NCI-H1417 (cell line): ENCODE measurements at places on chromosomes 11 and 22.

- DNase-seq, result no peak
These were observed 57.4 kb upstream of the BMAL1 start for GRCh38 chr11:13220148-13220547.

- DNase-seq, result no peak
These were observed at the start of gene APOBEC3C for GRCh38 chr22:39013942-39014722. Gene APOBEC3C (plus strand): TSS chr22:39014257. CDS start chr22:39014363, 106 bp downstream.

GRCh38 chr11:121763526-121763925, 310.8 kb upstream of the SORL1-AS1 start:
- DNase-seq, result no peak

GRCh38 chr11:82326853-82327252, 406.8 kb downstream of the FAM181B start:
- DNase-seq, result no peak

GRCh38 chr11:46296059-46296527, 18.6 kb downstream of the CREB3L1 start:
- DNase-seq, result no peak

- no peak for DNase-seq
These were observed 73.6 kb downstream of the PAK1 start for GRCh38 chr11:77400271-77400670.

DNA sequence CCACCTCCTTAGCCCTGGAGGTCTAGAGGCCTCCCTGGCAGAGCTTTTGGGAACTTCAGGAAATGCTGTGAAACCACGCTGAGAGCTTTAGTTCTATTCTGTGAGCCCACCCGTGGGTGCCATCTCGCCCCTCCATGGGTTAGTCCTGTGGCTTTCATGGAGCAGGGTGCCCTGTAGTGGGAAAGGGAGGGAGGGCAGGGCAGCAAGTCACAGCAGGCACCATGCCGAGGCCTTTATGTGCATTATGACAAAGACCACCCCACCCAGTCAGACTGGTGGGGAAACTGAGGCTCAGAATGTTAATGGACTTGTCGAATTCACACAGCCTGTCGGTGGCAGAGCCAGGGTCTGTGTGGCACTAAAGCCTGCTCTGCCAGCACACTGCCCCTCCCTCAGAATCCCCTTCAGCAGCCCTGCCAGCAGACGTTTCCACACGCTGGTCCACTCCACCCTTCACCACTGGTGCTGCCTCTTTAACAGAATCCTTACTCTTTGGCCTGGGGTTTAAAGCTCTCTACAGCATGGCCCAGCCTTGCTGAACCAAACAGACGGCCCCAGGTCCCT, 13.4 kb downstream of the TMPRSS13 start:
- DNase-seq, result no peak

DNA sequence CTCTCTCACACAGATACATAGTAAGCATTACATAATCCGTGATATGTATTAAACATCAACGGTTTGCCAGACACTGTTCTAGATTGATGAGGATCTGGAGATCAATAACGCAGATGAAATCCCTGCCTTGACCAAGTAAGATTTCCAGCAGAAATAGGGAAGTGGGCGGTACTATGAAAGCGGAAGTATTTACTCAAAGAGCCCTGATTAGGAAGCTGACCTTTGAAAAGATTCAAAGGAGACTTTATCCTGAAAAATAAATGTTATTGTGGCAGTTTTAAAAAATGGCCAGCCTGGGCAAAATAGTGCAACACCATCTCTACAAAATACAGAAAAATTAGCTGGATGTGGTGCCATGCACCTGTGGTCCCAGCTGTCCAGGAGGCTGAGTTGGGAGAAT, 26.8 kb downstream of the GAB2 start:
- DNase-seq, result no peak

DNA sequence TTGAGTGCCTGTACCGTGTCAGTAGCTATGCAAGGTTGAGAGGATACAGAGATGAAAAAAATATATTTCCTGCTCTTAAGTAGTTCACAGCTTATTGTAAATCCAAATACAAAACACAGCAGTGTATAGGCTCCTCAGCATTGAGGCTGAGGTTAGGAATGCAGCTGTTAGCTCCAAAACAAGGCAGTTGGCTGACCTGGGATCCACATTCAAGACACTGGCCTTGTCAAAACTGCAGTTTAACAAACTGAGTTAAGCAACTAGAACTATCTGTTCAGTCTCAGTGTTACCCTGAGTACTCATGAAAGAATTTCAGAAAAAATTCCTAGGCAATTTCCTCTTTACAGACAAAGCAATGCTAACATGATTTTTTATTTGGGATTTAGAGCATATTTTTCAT, 42.8 kb downstream of the REXO2 start:
- DNase-seq, result no peak

DNA sequence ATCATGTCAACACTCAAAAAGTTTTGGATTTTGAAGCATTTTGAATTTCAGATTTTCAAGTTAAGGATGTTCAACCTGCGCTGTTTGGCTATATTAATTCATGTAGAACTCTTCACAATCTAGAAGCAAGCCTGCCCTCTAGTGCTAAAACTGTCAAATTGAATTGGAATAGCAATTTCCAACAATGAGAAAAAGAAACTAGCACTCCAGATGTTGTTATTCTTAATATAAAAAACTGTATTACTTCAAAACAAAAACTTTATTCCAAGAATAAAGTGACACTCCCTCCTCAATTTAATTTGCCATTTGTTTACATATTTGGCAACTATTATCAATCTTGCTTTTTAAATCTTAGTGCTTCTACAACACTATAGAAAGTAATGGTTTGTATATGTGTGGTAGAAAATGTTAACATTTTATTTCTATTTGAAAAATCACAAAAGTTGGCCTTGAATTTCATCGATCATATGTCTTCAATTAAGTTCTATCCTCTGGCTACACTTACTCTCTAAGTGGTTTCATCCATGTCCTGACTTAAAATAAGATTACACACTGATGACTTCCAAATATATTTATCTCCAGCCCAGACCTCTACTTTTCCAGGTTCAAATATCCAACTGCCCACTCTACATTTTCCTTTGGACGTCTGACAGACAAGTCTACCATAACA, 36.6 kb downstream of the DCUN1D5 start:
- DNase-seq, result peak; percentile 73

DNA sequence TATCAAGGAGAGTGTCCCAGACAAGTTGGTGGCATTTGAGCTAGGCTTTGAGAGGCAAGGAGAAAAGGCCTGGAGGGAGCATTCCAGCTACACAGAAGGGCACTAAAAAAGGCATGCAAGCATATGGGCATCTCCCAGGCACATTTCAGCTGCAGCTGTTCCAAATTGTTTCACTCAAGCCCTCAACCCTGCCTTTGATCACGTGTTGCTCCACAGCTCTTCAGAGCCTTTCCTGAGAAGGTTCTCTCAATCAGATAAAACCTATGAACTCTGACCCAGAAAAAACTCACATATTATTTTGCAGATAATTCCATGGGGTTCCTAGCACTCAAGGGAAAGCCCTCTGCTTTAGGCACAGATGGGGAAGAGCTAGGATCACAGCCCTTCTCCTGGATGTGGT, 24.4 kb upstream of the HSPA8 start:
- no peak for DNase-seq

GRCh38 chr11:120326845-120327281, 1.8 kb downstream of the TLCD5 start:
- no peak for DNase-seq

DNA sequence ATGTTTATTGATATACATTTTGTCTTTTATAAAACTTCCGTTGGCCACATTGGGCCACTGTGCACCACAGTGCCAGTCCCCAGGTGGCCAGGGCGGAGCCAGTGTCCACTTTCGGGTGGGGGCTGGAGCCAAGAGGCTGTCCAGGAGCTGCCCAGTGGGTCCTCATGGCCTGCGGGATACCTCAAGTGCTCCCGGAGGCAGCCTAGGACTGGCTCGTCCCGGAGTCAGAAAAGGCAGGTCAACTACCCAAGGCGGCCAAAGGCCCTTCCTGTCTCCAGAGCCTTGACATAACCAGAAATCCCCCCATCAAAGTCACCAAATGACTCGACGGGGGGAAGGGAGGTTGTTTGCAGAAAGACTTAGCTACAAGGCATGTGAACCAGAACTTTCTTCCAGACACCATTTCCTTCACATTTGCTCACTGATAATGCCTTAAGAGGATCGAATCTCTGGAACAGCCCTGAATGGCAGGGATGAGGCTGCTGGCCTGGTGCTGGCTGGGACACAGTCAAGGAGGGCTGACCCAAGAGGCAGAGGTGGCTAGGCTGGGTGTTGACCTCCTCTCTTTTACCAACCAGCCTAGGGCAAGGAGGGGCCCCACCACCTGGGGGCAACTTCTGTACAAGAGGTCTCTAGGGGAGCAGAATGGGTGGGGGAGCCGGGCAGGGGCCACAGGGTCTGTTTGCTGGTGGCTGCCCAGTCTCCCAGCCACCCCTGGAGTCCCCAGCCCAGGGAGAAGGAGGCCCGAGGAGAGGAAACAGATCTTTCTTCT, 8.4 kb downstream of the MRGPRF start:
- no peak for DNase-seq

DNA sequence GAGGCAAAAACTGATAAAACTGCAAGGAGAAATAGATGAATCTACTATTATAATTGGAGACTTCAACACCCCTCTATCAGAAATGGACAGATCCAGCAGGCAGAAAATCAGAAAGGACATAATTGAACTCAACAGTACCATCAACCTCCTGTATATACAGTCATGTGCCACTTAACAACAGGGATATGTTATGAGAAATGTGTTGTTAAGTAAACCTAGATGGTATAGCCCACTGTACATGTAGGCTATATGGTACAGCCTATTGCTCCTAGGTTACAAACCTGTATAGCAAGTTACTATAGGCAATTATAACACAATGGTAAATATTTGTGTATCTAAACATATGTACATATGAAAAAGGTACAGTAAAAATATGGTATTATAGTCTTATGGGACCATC, 66.8 kb upstream of the PHF21A start:
- peak; percentile 7 for DNase-seq

DNA sequence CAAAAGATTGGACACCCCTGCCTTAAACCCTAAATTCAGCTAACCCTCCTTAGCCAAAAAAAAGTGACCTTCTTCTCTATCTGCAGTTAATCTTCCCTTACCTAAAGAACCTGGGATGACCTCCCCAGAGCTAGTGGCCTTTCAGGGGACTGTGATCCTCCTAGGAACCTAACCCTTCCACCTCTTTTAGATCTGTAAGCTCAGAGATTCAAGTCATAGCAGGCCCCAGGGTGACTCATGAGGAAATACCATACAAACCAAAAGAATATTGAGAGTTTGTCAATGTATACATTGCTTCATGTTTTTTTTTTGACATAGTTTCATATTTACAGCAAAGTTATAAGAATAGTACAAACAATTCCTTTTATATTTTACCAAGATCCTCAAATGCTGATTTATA, 38.3 kb upstream of the CXCR5 start:
- no peak for DNase-seq

- no peak for DNase-seq
These were observed 102.3 kb downstream of the TP53I11 start for GRCh38 chr11:44848203-44848962.

DNA sequence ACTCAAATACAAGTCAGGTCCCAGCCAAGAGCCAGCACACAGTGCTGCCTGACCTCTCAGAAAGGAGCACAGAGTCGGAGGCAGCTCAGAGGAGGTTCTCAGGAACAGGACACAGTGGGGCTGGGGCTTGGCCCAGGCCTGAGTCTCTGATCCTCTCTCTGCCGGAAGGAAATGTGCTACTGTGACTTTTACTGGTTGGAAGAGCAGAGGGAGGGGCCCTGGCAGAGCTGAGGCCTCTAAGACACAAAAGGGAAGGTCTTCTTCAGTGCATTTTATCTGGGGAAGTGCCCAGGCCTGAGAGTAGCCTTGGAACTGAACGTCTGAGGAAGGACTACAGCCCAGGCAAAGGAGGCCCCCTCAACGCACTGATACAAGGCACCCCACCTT, 16.2 kb upstream of the CASTOR1 start:
- no peak for DNase-seq

GRCh38 chr11:33620423-33621171, 80.0 kb downstream of the C11orf91 start:
- no peak for DNase-seq

GRCh38 chr11:35717043-35717442, 54.5 kb downstream of the TRIM44 start:
- DNase-seq, result no peak

- no peak for DNase-seq
These were observed 7.2 kb upstream of the OSM start for GRCh38 chr22:30273711-30274436.

GRCh38 chr22:49973018-49973961, 12.7 kb downstream of the PIM3 start:
- DNase-seq, result no peak

DNA sequence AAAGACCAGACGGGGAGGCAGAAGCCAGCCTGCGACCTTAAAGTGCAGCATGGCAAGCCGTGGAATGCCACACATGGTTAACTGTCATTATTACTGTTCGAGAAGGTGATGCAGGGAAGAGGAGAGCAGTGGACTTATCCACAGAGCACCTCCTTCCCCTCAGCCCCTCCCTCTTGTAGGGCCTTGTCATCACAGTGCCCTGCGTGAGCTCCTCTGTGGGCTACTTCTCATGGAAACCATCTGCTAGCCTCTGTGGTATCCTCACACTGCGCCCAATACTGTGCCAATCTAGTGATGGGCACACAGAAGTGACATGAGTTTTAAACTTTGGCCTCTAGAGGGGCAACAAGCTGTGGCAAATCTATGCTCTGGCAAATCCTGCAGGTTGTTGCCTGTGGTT, 18.2 kb upstream of the CCDC134 start:
- DNase-seq, result no peak

- DNase-seq, result no peak
These were observed 26.0 kb downstream of the LPXN start for GRCh38 chr11:58549644-58550043.

DNA sequence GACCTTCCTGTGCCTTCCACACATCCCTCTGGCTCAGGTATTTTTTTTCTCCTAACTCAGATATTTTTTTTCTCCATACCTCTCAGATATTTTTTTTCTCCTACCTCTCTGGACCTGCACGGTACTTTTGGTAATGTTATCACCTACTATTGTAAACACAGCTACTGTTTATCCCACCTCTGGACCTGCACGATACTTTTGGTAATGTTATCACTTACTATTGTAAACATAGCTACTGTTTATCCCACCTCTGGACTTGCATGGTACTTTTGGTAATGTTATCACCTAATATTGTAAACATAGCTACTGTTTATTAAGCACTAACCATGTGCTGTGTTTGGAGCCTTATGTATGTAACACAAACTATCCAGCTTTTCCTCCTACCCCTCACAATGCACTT, 12.1 kb upstream of the UPB1 start:
- DNase-seq, result no peak

GRCh38 chr11:123434911-123435310, 4.8 kb downstream of the GRAMD1B start:
- DNase-seq, result no peak

- no peak for DNase-seq
These were observed 42.6 kb downstream of the NEU3 start for GRCh38 chr11:75031224-75031753.

GRCh38 chr22:28001171-28001835, 82.2 kb upstream of the PITPNB start:
- no peak for DNase-seq

DNA sequence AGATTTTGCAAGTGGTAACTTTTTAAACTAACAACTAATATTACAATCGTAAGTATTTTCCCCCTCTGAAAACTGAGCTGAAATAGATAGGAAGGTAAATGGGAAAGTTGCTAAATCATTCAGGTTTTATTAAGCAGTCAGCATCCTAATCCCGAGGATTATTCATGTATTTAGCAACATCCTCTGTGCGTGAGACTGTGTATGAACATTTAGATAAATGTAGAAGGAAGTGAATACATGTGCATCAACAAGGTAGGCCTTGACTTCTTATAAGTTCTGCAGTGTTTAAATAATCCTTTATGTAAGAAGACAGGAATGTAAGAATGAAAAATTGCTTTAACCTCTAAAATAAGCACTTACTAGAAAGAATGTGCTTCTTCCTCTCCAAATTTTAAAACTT, 745.9 kb upstream of the TENM4 start:
- no peak for DNase-seq
